ENCODE measurements at places on chromosomes 12 and 14.

DNA sequence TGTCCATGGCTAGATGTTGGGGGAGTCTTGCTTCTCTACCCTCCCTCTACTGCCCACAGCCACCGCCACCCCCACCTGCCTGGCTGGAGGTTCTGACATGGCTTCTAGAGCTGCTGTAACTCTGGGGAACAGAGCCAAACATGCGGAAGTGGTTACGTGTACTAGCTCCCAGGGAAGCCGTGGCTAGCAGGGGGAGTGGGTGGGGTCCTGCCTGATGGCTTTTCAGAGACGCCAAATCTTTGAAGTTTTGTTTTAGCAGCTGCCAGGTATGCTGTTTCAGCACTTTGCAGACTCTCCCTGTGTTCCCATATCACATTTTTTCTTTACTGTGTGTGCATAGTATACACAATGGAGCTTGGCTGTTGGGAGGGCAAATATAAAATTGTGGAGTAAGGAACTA, 150.3 kb downstream of the TGFB3 start:
- DNase-seq, result no peak

GRCh38 chr14:42112108-42112507, 505.4 kb downstream of the LRFN5 start:
- no peak for DNase-seq

DNA sequence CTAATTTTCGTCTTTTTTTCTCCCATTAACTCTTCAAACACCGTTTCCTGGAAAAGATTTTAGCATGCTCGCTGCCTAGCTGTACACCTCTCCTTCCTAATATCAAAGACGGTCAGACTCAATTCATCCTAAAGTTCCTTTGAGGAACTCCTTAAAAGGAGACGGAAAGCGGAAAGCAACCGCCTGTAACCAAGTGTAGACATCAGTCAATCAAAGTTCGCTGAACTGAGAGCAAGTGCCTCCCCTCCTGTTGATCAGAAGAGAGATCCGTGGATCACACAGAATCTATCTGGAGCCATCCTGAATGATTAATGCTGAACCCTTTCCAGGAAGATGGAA, 412 bp upstream of the TEP1 start:
- no peak for DNase-seq

DNA sequence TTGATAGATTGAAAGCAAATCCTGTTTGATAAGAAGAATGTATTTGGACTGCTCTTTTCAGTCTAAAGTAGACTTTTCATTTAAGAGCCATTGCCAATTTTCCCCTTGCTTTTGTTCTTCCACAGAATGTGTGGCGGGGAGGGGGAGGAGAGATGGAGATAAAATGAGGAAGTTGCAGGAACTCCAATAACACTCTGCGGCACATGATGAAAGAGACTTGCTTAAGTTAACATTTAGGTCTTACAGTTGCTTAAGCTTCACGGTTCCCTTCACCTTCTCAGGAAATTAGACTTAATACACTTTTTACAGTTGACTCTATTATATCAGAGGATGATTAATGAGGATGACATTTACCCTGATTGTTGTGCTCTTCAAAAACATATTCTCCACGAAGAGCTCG, 537.3 kb downstream of the TMTC2 start:
- DNase-seq, result no peak

DNA sequence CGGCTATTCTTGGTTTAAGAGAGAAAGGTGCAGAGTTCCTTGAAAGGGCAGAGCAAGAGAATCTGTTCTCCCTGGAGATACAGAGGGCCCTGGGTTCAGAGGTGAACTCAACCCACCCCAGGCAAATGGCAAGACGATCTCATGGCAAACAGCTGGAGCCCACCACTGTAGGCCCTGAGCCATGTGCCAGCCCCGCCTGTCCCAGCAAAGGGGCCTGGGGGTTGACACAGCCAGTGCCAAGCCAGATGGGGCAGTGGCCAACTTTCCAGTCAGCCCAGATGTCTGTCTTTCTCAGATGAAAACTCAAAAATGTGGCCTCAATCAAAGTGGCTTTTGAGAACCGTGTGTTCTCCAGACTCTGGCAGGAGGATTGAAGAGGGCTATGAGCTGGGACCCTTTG, 51.8 kb downstream of the ISCA2 start:
- DNase-seq, result no peak

DNA sequence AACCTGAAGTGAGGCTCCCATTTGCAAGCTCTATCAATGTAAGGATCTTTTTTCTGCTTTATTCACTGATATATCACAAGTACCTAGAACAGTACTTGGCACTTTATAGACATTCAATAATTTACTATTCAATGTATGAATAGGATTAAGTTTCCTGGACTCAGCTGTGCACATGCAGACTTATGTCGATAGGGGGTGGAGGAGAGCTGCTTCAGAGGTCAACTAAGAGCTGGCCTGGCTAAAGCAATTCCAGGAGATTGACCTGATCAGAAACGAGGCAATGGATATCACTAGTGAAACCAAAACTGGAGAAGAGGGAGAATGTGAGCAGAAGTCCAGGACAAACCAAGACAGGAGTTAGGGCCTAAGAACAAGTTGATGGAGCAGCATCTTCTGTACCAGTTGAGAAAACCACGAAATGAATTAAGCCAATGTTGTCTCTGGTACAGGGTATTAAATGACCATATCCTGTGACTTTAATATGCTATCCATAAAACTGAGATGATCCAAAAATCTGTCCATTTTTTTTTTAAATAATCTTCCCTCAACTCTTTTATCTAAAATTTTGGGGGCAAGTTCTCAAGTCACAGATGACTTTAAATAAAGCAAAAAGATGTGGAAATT, 169.2 kb downstream of the PIK3C2G start:
- no peak for DNase-seq

GRCh38 chr12:41772478-41772877, 372.2 kb downstream of the GXYLT1 start:
- DNase-seq, result no peak

GRCh38 chr12:104469066-104469465, 12.3 kb downstream of the CHST11 start:
- no peak for DNase-seq

- no peak for DNase-seq
Measured at GRCh38 chr12:6959805-6960592, 8.8 kb downstream of the PTPN6 start.

DNA sequence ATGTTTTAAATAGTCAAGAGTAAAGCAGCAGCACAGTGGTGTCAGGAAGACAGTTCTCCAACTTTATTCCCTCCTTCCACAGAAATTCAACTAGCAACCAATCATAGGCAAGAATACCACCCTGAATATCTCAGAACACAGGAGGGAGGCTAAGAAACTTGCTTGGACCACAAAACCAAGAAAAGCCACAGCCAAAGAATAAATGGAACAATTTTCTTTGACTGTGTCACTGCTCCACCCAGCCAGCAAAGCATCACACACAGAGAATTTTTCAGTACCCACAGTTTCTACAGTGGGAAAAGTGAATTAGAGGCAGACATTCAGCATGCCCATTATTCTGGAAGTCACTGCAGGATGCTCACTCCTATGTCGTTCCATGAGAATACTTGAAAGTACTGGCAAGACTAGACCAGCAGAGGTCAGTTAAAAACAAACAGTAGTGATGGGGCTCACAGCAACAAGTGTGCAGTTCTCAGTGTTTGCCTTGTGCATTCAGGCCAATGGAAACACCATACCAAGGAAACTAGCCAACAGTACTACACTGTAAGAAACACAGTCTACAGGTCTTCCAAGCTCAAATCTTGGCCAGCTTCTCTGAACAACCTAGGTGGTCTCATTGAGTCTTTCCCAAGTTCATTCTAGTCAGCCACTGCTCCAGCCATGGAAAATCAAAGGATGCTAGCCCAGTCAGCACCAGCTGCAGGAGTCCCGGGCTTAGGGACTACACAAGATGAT, 56.8 kb upstream of the FOXG1 start:
- no peak for DNase-seq

DNA sequence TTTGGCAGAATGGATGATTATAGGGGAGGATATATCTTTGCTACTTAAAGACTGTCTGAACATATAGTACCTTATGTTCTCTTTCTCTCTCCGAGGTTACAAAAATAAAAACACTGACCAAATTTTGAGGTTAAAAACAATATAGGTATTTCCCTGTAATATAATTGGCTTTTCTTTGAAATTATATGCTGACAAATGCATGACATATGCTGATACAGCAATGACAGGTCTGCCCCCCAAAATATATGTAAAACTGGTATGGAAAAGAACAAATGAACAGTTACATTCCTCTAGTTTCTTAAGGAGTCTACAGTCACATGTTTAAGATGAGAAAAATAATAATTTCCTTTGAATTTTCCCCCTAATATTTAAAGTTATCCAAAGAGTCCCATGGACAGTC, 405.7 kb downstream of the SOX5 start:
- DNase-seq, result no peak

DNA sequence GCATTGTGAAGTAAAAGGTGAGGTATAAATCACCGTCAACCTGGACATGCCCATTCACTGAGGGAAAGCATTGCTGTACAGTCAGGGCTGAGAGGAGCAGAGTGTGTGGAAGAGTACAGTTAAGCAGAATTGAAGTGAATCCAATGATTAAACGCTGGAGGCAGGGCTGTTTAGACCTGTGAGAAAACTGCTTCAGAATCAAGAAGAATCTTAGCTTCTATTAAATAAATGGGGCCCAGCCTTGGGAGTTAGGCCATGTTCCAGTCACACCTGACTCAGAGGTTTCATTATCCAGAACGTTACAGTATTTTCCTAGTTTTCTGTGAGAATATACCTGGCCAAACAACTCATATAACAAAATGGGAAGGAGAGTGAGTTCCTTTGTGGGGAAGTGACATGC, 86.9 kb downstream of the ATP23 start:
- DNase-seq, result no peak

GRCh38 chr14:91536327-91536726, 26.2 kb upstream of the PPP4R3A start:
- DNase-seq, result no peak

GRCh38 chr14:56002876-56003625, 115.2 kb upstream of the PELI2 start:
- no peak for DNase-seq

- no peak for DNase-seq
Measured at GRCh38 chr12:94183708-94184379, 35.5 kb downstream of the PLXNC1 start.

DNA sequence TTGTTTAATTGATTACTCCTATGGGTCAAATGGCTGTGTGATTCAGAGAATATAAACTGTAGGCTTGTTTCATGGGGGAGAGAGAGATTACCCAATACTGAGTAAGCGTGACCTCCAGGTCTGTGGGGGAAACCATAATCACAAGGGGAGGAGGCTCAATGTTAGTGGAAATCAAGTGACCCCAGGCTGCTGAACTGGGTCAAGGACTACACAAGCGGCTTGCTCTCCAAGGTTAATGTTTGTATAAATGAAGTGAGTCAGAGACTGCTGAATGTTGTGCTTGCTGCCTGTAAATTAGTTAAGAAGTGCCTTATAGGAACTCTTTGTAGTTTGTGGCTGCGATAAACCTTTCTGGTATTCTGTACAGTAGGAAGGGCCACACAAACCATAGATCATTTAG, 479.7 kb downstream of the AACS start:
- DNase-seq, result no peak

- DNase-seq, result no peak
Measured at GRCh38 chr12:42568952-42569915, 20.3 kb downstream of the PRICKLE1 start.

DNA sequence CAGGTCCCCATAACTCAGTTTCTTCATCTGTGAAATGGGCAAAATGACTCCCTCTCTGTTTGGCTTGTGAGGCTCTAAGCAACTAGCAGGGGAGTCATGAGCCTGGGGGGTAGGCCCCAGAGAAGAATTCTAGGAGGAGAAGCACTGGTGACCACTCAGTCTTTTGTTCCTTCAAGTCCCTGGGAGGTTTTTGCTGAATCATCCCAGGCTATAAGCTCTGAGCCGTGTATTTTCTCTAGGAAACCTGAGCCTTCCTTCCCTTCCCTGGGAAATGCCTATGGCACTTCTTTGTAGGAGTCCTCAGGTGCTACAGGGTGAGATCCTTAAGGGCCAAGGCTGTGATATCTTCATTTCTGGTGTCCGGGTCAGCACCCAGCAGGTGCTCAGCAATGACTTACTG, 4.5 kb downstream of the RPH3A start:
- DNase-seq, result no peak

- DNase-seq, result no peak
Measured at GRCh38 chr12:116540622-116541152, 18.5 kb upstream of the MAP1LC3B2 start.

- DNase-seq, result no peak
Measured at GRCh38 chr12:546265-546919, 86.7 kb downstream of the B4GALNT3 start.

DNA sequence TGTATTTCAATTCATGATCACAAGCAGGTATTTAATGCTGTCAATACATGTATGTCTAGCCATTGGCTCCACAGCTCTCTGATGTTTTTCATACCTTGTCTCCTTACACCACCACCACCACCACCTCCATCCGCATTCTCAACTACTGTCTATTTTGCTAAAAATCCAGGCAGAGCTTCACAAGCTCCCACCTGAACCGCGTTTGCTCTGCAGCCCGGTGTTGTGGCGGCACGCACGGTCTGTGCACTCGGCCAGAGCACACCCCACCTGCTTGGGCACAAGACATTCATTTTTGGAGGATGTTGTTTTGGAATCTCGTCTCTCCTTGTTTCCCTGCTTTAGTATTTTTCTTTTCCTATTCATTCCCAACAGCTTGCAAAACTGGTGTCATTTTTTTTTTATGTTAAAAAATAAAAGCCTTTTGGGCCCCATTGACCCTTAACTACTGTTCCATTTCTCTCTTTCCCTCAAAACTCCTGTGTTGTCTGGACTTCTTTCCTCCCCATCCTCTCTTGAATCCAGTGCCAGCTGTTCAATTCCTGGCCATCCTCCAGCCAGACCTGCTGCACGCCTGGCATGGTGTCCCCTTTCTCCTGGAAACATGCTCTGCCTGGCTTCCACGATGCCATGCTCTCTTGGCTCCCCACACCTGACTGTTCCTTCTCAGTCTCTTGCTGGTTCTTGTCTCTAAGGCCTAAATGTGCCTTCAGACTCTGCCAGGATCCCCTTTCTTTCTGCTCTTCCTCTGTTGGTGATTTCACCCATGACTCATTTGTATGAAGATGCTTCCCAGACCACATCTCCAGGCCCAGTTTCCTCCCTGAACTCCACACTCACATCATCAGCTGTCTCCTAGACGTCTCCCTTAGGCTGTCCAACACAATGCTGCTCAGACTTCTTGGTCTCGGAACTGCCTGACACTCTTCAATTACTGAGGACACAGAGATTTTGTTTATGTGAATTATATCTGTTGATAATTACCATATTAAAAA, 37.9 kb downstream of the PIWIL1 start:
- no peak for DNase-seq

Measured in activated B cell treated with CpG ODN at 0.5 μM for 24 hours (primary cell).